ENCODE measurements at places on chromosomes 7 and 10.

DNA sequence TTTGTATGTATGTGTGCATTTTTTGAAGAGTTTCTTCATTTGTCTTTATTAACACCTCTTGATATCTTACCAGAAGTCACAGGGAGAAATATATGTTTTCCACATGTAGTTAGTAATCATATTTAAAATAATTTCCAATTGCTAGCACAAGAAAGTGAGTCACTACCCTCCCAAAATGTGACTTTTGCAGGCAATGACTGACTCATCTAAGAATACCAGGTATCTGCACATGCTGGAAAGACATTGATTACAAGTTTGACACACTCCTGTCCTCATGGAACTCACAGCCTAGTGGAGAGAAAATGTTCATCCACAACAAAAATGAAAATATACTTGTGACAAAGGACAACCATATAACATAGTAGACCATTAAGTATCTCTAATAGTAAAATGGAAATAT, 82.9 kb downstream of the SEMA3D start:
- no peak for DNase-seq

GRCh38 chr10:58892031-58892531, 284.4 kb upstream of the PHYHIPL start:
- DNase-seq: no peak

GRCh38 chr7:70068531-70068930, 470.3 kb downstream of the AUTS2 start:
- no peak for DNase-seq

DNA sequence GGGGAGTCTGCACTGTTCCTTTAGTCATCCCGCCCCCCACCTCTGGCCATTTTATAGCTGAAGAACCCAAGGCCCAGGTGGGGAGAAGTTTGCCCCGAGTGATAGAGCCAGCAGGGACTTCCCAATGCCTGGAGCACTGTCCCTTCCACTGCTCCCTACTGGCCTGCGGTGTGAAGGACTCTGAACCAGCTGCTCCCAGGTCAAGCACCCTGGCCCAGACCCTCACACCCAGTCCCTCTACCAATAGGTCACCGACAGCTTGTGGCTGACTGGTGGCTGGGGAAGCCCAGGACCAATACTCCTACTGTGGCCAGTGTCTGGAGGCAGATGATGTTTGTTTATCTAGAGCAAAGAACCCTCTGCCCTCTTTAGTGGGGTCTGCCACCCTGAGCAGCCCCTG, 167.9 kb downstream of the LCOR start:
- no peak for DNase-seq

DNA sequence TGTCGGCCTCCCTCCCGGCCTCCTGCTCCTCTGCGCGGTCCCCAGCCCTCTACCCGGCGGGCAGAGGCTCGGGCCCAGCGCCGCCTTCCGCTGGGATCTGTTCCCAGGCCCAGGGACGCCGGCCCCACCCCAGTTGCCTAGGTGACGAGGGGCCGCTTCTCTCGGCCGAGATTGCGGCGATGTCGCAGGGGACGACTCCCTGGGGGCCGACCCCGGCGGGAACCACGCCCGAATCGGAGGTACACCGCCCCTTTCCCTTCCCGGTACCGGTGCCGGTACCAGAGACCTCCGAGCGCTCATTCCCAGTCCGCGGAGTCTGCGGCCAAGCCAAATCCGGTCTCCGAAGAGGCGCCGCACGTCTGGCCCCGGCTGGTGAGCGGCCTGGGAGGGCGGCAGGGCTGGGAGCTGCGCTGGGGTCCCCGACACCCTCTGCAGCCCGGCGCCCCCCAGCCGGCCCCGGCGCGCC, at the start of gene CABCOCO1:
Gene CABCOCO1 (plus strand): TSS at position 136 of the 466 bp plus-strand sequence. CDS start 44 bp downstream, at position 180.
- peak; percentile 60 for DNase-seq

GRCh38 chr7:154287356-154287755, 235.2 kb downstream of the DPP6 start:
- DNase-seq: no peak

DNA sequence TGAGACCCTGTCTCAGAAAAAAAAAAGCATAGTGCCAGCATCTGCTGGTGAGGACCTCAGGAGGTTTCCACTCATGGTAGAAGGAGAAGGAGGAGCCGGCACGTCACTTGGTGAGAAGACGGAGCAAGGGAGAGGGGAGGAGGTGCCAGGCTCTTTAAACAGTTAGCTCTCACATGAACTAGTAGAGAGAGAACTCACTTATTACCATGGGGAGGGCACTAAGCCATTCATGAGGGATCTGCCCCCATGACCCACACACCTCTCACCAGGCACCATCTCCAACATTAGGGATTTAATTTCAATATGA, 62.9 kb upstream of the VKORC1L1 start:
- no peak for DNase-seq

GRCh38 chr10:93921338-93921737, 27.6 kb downstream of the SLC35G1 start:
- no peak for DNase-seq

DNA sequence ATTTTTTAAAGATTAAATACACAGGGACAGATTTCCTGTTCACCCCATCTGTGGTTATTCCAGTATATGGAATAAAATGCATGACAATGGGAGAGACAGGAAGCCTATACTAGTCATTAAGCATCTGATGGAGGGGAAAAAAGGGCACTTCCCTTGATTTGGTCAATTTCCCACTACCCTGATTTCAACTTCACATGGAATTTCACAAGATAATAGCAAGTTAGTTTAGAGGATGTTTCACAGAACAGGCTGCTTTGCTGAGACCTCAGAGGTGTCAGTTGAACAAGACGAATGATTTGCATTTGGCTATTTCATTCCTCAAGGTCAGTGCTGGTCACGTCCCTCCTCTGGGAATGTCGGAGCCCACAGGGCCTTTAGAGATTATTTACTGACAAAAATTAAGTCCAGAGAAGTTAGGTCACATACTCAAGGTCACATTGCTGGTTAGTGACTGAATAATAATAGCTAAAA, 4.7 kb upstream of the ITPRIP start:
- no peak for DNase-seq

DNA sequence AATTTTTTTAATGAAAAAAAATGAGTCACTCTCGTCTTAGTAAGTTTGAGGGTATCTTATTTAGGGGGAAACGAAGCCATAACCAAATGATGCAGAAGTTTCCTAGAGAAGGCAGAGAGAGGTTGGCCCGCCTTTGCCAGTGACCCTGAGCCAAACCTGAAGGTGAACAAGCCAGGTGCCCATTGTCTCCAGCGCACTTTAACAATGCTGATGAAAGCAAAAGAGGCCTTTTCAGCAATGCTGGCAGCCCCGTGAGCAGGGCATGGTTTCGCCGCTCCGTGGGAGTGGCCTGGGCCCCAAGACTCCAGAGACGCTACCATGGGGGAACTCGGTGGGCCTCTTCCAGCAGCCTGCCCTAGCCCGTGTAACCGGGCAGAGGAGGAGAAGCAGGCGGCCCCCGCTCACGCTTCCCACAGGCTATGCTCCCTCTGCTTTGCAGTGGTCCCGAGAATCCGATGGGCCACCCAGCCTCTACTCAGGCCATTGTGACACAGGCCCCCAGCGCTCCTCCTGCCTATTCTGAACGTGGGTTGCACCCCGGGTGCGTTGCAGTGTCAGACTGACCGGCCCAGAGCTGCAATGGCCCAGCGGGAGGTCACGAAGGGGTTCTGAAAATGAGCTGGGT, 14.0 kb upstream of the UNCX start:
- no peak for DNase-seq

DNA sequence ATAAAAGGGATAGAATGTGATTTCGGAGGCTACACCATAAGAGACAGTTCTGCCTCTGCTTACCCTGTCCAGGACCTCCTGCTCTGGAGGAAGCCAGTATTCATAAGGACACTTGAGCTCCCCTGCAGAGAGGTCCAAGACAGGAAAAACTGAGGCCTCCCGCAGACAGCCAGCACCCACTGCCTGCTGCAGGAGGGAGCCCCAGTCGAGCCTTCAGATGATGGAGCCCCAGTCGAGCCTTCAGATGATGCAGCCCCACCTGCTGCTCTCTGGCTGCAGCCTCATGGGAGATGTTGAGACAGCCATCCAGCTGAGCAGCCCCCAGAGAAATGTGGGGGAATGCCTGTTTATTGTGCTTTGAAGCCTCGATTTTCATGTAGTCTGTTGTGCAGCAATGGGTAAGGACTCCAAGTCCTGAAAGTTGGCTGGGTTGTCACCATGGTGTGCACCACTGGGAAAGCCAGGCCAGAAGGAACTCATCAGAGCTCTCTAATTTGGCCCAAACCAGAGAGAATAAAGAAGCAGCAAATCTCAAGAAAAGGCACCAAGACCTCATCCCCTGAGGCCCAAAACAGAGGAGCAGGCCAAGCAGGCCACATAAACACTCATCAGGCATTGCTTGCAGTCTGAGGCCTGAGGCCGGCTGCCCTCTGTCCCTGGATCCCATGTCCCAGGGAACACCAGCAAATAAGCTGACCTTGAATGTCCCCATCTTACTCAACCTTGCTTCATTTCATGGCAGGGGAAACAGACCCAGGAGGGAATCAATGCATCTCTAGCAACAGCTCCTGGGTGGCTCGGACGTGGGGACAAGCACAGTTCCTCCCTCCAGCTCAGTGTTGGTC, 30.9 kb downstream of the CALML5 start:
- DNase-seq: no peak

- DNase-seq: no peak
Measured at GRCh38 chr10:45557275-45557905, 115.2 kb downstream of the ZFAND4 start.

DNA sequence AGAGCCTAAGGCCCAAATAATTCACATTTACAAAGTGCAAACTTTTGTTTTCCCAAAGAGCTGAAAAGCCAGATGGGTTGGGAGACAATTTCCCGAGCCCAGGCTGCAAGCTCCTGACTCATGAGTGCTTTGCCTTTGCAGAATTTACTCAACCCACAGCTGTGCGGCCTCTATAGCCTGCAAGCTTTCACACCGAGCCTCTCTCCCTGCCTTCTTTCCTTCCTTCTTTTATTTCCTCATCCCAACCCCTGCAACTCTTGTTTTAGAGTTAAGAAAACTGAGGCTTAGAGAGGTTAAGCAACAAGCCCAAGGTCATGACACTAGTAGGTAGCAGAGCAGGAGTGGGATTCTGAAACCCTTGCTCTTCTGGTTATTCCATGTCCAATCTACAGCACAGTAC, 203.0 kb upstream of the GPR26 start:
- no peak for DNase-seq

GRCh38 chr7:10956528-10956927, 17.1 kb upstream of the PHF14 start:
- DNase-seq: no peak

DNA sequence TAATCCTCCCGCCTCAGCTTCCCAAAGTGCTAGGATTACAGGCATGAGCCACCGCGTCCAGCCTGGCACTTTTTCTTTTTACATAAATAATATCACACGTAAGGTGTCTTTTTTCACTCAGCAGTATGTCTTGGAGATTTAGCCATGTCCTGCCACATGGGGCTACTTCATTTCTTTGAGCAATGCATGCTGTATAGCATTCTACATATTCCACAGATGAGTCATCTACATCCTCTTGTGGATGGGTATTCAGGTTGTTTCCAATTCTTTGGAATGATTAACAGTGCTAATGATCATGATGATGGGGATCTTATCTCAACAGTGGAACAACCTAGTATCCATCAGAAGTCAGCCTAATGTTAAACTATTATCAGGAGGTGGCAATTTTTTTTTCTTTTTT, 50.8 kb downstream of the ZNF503 start:
- no peak for DNase-seq

GRCh38 chr10:92857904-92858514, 9.7 kb downstream of the EXOC6 start:
- DNase-seq: no peak

DNA sequence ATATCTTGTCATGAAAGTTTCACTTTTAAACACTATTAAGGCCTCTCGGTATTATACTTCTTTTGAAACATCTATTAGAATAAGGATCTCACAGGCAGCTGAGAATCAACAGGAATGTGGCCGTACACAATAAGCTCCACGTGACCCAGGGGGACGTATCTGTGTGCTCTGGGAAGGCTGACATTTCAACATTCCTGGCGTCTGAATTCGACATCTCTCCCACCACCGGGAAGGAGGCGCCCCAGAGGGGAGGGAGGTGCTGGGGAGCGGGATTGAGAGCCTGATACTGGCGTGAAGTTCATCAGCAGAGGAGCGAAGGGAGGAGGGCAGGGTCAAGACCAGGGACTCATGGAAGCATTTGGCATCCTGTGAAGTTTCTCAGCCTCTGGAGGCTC, 401.3 kb downstream of the DNAJB6 start:
- peak; percentile 7 for DNase-seq

Measured in large intestine (tissue), 12 donors.